ENCODE measurements at places on chromosomes 16 and 17.

DNA sequence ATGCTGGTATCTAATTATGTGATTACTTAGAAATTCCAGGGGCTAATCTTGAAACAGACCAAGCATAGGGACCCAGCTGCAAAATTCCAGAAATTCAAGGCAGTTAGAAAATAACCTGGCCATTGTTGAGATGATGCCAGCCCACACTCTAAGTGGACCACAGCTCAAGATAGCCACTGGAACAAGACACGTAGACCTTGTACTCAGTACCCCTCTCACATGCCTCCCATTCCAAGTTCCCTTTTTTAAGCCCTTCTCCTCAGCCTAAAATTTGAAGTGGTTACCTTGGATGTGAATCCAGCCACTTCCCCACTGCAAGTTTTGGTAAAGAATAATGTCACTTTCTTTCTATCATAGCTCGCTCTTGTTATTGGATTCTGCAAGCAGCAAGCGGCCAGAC, 4.1 kb upstream of the ZNF19 start:
- DNase-seq, result no peak

GRCh38 chr16:67202956-67203493, 4.1 kb downstream of the ELMO3 start:
- no peak for DNase-seq

DNA sequence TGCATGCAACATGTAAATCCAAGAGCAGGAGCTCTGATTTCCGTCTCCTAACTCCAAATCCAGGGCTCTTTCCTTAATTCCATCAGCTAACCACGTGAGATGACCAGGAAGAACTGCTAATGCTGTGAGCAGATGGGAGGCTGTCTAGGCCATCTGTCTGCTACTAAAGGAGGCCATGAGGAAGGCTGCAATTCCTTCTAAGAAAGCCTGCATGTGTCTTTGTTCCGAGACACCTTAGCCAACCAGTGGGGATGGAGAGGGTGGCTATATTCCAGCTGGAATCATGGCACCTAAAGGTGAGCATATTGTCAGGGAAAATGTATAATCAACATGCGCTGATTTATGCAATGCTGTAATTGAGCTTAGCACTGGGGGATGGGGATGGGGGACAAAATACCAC, 267.2 kb upstream of the CDH5 start:
- peak; percentile 74 for DNase-seq

GRCh38 chr17:32958418-32958817, 30.5 kb downstream of the TMEM98 start:
- DNase-seq, result no peak

DNA sequence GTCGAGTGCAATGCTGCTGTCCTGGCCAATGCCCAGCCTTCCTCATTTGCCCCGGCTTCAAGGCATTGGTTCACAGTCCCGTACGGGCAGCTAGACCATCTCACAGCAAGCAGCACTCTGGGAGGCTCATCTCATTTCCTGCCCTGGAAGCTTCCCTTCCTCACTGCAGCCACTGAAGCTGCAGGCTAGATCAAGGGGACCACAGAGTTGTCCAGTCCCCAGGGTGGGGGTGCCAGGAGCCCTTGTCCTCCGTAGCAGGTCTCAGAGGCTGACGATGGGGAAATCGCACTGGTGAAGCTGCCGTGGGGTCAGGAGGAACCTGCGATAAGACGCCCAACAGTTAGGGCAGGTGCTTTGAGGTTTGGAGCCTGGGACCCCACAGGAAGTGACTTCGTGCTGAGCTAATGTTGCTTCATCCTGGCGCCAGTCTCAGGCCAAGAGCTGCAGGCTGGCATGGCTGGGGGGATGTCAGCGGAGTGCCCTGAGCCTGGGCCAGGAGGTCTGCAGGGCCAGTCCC, at the start of gene SPNS3:
Gene SPNS3, plus strand, starts transcription at position 426 of the 517 bp plus-strand sequence. Its CDS starts 28 bp downstream, at position 454.
- DNase-seq, result peak; percentile 23

- DNase-seq, result no peak
Observed at GRCh38 chr16:14300705-14301168, 229.6 kb downstream of the MRTFB start.

DNA sequence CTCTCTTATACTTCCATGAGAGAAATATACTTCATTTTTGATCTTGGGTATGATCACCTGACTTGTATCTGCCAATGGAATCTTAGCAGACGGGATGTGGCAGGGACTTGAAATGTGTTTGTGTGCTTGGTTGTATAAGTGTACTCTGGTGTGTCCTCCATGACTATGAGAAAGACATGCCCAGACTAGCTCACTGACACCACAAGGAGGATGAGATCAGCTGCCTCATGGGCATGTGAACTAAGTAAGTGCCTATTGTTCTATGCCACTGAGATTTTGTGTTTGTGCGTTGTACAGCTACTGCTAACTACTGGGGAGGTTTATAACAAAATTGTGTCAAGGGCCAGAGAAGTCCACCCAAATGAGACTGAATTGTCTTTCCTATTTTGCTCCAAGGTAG, 402.2 kb upstream of the SALL1 start:
- no peak for DNase-seq

DNA sequence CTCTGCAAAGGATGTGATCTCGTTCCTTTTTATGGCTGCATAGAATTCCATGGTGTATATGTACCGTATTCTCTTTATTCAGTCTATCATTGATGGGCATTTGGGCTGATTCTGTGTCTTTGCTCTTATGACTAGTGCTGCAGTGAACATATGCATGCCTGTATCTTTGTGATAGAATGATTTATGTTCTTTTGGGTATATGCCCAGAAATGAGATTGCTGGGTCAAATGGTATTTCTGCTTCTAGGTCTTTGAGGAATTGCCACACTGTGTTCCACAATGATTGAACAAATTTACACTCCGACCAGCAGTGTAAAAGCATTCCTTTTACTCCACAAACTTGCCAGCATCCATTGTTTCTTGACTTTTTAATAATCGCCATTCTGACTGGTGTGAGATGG, 60.2 kb upstream of the ADORA2B start:
- no peak for DNase-seq

GRCh38 chr16:12898551-12898950, 2.8 kb upstream of the SHISA9 start:
- no peak for DNase-seq

DNA sequence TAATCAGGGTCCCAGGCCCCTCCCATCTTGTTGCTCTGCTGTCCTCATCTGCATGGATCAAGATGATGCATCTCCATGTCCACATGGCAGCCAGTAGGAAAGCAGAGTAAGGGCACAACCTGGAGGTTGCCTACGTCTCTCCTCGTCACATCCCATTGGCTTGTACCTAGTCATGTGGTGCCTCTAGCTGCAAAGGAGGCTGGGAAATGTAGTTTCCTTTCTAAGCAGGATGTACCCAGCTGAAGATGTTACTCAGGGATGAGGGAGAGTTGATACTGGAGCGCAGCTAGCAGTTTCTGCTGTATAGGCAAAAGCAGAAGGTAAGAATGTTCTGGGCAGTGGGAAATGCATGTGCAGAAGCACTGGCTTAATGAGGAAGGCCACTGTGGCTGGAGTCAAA, 20.8 kb downstream of the ABCC1 start:
- DNase-seq, result no peak

DNA sequence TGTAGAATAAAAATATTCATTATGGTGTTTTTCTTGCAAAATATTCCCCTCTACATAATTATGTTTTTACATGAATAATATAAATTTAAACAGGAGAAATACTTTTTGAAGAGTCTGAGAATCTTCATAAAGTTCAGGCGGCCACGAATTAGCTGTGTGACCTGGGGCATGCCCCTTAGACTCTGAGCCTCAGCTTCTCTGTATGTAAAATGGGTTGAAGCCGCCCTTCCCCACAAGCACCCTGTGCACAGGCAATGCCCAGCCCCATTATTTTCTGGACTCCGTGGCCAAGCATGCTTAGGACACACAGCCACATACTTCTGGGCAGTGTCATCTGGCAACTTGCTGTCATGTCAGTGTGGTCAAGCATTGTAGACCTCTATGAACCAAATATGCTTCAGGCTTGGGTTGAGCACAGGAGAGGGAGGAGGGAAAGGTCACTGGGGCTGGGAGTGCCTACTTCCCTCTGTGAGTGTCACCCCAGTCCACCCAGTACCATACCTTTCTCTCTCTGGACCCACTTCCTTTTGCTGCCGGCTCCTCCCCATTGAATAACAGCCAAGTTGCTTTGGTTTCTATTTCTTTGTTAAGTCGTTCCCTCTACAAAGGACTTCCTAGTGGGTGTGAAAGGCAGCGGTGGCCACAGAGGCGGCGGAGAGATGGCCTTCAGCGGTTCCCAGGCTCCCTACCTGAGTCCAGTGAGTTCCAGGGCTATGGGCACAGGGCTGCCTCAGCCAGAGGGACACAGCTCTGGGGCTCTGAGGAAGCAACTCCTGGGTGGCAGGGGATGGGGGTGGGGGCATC, at the start of gene LGALS9:
Gene LGALS9, plus strand, starts transcription at position 582 of the 804 bp plus-strand sequence. Its CDS starts 78 bp downstream, at position 660.
- DNase-seq, result no peak

Measured in cerebellum (tissue), 4 donors.